ENCODE measurements at places on chromosomes 1 and 21.

- no peak for DNase-seq
These were observed 13.5 kb upstream of the ZNF678 start for GRCh38 chr1:227549892-227550291.

- DNase-seq, result no peak
These were observed 1.0 kb upstream of the STRIP1 start for GRCh38 chr1:110033421-110033820.

GRCh38 chr1:18041685-18042355, 65.8 kb upstream of the IGSF21 start:
- no peak for DNase-seq

- DNase-seq, result no peak
These were observed 37.0 kb downstream of the ZNF281 start for GRCh38 chr1:200372885-200373181.

DNA sequence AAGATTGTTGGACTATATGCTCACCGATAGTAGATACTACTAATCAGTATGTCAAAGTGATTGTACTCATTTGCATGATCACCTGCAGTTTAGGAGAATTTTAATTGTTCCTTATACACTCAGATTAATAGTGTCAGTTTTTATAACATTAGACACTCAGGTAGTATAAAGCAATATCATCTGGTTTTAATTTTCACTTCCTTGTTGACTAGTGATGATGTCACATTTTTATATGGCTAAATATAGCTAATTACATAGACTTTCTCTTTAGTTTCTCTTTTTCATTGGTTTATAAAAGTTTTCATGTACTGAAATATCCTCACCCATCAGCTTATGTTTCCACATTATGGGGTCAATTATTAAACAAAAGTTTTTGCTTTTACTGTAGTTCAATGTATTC, 1332.4 kb upstream of the ADGRL2 start:
- DNase-seq, result no peak

GRCh38 chr1:12424793-12425192, 193.2 kb downstream of the DHRS3 start:
- DNase-seq, result no peak

GRCh38 chr1:50265790-50266314, 157.1 kb downstream of the ELAVL4 start:
- no peak for DNase-seq

DNA sequence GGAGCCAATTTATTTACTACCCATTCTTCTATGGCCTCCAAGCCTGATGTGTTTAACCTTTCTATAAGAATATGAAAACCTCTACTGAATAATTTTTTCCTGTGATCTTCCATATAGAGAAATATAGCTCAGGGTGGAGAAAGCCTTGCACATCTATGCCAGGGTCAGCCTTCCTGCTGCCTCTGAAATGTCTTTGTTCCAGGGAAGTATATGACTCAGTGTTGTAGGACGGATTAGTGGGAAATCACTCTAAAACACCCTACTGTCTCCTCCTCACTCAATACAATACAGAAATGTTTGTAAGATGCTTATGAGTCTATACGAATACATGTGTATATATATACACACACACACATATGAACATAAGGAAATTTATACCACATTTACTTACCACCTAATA, 1044.9 kb downstream of the BRINP3 start:
- no peak for DNase-seq

- no peak for DNase-seq
These were observed 195.1 kb downstream of the HLX start for GRCh38 chr1:221074332-221074731.

DNA sequence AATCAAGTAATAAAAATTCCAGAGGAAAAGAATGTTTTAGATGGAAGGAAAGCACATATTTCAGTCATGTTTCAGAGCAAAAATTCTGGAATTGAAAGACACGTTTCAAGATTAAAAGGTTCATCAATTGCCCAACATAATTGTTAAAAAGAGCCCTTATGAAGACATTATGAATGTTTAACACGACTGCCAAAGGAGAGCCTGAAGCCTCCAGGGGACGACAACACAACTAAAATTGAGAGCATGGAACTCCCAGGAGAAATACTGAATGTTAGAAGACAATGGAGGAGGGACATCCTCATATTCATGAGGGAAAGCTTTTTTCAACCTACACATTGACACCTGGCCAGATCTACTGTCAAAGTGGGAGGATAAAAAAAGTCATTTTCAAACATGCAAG, 16.0 kb downstream of the OR2T11 start:
- DNase-seq, result peak; percentile 10

DNA sequence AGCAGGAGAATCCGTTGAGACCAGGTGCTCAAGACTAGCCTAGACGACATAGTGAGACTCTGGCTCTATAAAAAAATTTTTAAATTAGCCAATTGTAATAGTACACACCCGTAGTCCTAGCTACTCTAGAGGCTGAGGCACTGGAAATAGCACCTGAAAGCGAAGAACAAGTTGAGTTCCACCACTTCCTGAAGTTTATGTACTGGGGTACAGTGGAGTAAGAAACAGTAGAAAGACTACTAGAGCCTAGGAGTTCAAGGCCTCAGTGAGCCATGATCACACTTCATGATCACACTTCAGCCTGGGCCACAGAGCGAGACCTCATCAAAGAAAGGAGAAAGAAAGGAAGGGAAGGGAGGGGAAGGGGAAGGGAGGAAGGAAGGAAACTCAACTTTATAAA, 19.8 kb downstream of the RSBN1 start:
- DNase-seq, result no peak

GRCh38 chr1:117037802-117038201, 22.3 kb upstream of the TTF2 start:
- DNase-seq, result no peak

DNA sequence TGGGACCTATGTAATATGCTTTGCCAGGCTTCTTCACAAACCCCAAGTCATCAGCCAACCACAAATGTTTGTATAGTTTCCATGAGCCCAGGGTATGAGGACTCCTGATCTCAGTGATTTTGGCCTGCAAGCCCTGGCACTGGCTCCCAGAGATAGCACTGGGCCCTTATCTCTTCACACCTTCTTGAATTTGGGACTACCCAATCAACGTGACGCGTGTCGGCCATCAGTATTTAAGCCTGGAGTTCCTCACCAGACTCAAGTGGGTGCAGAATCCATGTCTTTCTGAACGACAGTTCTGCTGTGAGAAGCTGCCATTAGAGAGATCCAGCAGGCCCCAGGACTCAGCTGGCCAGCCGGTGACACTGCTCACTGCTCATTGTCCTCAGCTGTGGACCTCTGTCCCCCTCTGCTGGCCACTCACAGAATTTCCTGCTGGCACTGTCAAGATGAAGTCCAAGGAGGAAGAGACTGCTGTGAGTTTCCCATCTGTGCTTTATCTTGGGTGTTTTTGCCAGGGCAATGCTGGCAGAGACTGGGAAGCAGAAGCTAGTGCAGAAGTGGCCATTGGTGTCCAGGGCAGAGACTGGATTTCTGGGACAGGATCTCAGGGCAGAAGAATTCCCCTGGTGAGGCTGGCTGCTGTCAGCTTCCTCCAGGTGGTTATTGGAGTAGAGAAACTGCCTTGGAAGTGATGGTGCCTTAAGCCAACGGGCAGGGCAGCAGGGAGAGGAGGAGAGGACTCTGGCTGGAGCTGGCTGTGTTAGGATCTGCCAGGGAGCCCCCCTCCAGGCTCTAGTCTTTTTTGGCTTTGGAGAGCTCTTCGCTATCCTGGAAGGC, 28.4 kb downstream of the TMCC2 start:
- DNase-seq, result peak; percentile 78

DNA sequence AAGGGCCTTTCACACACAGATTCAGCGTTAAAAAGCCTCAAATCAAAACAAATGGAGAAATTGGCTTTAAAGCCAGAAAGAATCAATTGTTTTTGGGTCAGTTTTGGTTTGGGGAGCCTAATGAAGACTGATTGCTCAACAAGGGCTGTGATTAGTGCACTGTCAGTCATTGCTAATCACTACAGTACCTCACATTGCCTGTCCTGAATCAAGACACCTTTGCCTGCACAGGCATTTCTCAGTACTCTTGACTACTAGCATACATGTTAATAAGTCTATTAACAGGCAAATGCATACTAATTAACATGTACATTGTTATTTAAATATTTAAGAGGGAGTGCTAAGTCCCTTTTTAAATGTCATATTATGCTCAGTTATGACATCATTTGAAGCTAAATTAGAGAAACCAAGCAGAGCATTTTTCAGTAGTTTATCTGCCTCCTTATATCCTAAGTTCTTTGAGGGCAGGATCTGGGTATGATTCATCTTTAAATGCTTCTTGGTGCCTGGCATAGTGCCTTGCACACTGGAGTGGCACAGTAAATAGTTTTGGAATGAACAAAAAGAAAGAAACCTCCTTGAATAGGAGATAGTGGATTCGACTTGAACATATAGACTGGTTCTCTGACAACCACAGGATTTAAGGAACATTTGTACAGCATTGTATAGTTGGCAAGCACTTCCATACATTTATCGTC, 25.8 kb upstream of the CCN1 start:
- DNase-seq, result no peak

- DNase-seq, result no peak
These were observed 55.6 kb downstream of the SSX2IP start for GRCh38 chr1:84634536-84635205.

All from effector CD4-positive, alpha-beta T cell (primary cell).